ENCODE measurements at places on chromosomes 16 and 17.
A peak's percentile ranks its signal among the peaks of the same experiment; 100 is the strongest.

DNA sequence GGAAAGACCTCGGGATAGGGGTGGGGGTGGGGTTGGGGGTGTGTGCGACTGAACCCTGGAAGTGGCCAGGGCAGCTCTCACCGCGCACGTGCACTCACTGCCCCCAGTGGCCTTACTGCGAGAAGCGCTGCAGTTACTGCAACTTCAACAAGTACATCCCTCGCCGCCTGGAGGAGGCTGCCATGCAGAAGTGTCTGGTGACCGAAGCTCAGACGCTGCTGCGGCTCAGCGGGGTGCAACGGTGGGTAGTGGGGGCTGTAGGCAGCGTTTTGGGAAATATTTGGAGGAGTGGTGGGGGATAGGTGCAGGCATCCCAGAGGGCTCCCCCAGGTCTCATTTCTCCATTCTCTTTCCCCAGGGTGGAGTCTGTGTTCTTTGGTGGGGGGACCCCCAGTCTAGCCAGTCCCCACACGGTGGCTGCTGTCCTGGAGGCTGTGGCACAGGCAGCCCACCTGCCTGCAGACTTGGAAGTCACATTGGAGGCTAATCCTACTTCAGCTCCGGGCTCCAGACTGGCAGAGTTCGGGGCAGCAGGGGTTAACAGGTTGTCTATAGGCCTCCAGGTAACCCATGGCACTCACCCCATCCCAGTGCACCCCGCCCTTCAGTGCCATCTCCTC lies 972 bp downstream of the RSAD1 start:
- DNase-seq, result peak; percentile 53

GRCh38 chr16:1357906-1358566 lies 6.3 kb downstream of the GNPTG start:
- DNase-seq, result no peak

DNA sequence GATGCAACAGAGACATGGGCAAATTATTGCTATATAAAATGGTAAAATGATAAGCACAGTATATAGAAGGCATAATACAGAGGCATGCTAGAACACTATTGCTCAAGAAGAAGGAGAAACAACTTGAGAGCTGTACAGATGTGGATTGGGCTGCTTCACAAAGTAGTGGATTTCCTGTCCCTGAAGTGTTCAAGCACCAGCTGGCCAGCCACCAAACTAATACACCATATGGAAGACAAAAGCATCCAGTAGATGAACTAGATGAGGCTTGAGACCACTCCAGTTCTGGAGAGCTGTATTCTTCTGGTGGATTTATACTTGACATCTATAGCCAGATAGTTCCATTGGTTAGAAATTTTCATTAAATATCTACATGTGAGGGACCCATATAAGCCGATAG lies 134.1 kb upstream of the GNAO1 start:
- DNase-seq, result no peak

- no peak for DNase-seq
Observed at GRCh38 chr17:81056312-81056711, 21.4 kb downstream of the BAIAP2 start.

- DNase-seq, result no peak
Observed at GRCh38 chr16:1942047-1942809, 771 bp downstream of the MSRB1 start.

- no peak for DNase-seq
Observed at GRCh38 chr16:67142342-67142741, 8.5 kb downstream of the B3GNT9 start.

DNA sequence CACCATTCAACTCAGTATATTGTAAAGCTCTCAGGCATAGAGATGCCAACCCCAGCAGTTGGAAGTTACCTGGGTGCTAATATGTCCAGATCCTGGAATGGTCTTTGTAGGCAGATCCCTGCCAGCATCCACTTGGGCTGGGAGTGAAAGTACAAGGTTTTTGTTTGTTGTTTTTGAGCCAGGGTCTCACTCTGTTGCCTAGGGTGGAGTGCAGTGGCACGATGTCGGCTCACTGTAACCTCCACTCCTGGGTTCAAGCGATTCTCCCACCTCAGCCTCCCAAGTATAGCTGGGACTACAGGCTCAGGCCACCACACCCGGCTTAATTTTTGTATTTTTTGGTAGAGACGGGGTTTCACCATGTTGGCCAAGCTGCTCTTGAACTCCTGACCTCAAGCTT lies 177.6 kb downstream of the IRF8 start:
- no peak for DNase-seq

- DNase-seq, result no peak
Observed at GRCh38 chr16:11862489-11862888, 11.1 kb upstream of the RSL1D1 start.

- peak; percentile 55 for DNase-seq
Observed at GRCh38 chr16:83717814-83718213, 90.0 kb upstream of the HSBP1 start.

DNA sequence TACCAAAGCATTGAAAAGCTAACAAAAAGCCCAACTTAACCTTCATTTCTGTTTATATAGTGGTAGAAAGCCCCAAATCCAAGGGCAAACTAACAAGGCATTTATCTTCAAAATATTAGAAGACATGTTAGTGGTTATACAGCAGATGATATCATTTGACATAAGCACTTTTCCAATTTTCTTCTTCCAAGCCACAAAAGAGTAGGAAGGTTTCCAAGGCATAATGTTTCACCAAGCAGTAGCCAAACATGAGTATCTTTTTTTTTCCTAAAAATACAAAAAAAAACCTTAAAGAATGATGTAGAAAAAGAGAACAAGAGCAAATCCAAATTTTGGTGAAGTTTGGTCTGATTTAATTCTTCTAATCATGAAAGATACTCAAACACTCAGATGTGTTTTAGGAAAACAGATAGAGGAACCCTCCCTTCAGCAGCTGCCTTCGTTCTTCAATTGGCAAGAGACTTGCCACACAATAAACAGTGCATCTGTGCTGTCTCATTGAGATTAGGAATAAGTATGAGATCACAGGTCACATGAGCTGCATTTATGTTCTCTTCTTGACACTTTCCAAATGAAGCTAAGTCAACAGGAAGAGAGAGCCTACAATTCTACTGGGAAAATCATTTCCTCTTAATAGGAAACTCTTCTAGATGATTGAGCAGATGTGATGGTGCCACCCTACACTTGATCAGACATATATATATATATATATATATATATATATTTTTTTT lies 106.7 kb downstream of the TTC19 start:
- no peak for DNase-seq

DNA sequence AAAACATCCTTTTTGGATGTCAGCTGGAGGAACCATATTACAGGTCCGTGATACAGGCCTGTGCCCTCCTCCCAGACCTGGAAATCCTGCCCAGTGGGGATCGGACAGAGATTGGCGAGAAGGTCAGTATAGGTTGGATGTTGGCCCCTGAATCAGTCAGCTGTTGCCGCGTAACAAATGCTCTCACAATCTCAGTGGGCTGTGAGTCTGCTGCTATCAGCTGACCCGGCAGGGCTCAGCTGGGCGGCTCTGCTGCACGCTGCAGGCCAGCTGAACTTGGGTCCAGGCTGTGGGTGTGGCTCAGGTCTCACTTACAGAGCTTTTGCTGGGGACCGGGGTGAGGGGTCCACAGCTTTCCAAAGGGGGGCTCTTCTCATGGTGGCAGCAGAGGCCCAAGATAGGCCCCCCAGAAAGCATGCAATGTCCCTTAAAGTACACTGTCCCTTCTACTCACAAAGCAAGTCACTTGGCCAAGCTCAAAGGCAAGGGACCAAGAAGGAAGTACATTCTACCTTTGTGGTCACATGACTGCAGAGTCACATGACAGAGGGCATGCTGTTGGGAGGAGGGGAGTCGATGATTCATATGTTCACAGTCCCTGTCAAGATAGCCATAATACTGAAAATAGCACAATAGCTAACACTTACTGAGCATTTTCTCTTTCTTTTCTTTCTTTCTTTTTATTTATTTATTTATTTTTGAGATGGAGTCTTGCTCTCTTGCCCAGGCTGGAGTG lies 134.2 kb downstream of the ABCC1 start:
- no peak for DNase-seq

DNA sequence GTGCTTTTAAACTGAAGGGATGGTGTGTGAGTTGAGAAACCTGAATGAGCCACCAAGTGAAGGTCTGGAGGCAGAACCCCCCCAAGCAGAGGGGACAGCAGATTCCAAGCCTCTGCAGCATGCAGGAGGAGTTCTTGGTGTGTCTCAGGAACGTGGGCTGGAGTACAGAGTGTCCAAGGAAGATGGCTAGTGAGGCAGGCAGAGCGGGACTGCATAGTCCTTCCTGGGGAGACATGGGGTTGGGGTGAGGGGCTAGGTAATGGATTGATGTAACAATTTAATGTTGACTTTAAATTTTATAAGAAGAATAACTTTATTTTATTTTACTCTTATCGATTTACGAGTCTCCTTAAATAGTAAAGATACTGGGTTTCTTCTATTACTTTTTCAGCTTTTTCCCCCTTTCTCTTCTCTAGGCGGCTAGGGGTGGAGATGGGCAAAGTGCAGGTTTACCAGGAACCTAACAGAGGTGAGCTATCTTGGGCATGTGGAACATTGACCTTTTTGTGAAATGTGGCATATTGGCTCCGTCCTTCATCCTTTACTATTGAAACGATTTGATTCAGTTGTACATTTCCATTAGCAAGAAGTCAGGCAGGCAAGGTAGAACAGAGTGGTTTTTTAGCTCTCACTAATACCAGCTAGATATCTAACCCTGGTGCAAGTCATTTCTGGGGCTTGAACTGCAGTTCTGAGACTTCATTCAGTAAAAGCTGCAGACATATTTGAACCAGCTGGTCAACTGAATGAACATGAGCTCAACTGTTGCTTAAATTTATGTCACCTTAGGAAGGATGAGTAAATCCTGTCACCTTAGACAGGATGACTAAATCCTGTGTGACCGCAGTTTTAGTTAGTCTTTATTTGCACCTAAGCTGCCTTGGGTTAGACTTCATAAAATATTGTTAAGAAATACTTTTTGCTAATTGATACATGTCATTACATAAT lies 9.2 kb downstream of the PRPSAP2 start:
- no peak for DNase-seq

DNA sequence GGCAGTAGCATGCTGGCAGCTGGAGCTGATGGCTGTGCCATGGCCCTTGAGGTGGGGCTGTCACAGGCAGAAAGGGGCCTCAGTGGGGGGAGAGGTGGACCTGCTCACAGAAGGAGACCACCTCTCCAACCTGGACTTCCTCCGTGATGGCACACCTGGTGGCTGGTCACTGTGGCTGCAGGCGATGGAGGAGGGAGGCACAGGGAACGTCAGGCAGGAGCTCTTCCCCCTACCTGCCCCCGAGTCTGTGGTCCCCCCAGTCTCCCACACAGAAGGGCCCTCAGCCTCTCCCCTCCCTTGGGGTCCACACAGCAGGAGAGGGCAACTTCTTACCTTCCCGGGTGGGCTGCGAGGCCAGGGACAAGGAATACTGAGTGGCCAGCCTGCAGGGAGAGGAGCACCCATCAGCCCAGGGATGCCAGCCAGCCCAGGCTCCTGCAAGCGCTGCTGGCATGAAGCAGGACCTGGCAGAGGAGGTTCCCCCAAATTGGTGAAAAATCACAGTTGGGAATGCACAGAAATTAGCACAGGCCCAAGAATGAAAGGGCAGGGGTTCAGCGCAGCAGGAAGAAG lies 96.5 kb downstream of the GOSR1 start:
- no peak for DNase-seq

DNA sequence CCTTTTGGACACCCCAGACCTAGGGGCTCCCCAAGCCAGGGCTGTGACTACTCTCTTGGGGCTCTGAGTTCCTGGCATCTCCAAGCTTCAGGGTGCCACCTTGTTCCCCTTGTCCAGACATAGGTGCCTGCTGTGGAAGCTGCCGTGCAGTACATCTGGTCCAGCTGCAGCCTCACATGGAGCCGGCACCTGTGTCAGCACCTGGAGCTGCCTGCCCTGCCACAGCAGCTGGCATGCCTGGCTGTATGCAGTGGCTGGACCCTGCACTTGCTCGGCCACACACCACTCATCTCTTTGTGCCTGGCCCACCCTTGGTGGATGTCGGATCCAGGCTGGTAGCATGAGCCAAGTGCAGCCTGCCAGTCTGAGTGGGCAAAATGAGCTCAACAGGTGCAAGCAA lies 775.8 kb downstream of the CDH11 start:
- DNase-seq, result no peak

DNA sequence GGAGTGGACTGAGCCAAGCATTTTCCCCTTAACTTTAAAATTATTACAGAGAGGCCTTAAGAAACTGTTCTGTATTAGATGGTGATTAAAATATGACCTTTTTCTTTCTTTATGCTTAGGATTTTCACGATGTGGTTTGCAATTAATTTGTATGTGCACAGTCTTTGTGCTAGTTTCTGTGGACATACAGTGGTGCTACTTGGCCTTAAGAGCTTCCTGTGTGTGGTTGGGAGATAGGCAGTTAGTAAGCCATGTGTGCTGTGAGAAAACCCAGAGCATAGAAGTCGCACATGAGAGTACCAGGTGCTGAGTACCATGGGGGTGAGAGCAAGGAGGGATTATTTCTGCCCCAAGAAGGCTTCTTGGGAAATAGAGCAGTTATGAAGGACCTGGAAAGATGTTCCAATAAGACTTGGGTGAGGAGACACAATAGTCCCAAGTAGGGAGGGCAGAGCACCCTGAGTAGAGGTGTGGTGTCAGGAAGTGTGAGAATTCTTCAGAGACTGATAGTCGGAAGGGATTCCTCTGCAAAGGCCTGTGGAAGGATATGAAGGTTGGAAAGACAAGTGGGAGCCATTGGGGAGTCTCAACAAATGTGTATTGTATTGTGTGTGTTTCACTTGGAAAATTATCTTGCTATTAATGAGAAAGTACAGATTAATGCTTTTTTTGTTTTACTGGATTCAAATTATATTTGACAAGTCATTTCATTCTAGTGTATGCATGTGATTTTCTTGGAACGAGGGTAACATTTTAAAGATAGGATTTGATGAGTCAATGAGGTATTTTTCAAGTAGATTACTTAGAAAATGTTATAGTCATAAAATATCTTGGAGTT lies 239.9 kb downstream of the PRKCA start:
- no peak for DNase-seq

DNA sequence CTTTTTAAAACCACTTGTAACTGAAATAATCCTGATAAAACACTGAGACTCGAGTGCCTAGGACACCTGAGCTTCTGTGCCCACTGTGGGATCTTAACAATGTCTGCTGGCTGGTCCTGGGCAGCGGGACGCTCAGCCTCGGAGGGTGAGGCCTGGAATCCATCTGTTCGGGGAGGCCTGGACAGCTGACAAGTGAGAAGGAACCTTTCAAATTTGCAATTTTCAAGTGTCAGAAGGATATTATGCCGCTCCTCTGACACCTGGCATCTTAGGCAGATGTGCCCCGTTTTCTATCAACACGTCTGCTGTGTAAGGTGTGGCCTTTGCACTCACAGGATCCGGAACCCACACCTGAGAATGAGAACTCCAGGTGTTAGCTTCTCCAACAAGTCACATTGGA lies 33.1 kb upstream of the C16orf78 start:
- no peak for DNase-seq

GRCh38 chr16:1647856-1648255 lies 30.2 kb upstream of the JPT2 start:
- no peak for DNase-seq

DNA sequence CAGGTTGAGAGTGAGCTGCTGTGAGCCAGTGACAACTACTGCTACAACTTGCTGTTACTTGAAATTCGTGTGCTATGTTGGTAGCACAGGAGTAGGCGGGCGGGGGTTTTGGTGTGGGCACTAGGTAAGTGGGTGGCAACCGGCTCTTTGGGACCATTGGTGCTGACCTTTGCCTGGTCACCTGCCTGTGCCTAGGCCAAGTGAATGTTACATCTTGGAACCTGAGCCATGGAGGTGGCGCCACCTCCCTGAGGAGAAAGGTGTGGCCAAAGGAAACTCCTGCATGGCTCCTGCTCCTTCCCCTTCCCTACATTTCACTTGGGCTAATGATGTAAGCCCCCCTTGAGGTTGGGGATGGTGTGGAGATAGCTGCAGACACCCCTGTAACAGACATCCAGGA lies 25.4 kb upstream of the ARHGAP23 start:
- DNase-seq, result no peak

Data from HFF-Myc (cell line).